Renal cortical epithelial cell (primary cell): ENCODE measurements at places on chromosomes 1 and 21. TPM values are rescaled to one million over a fixed set of nuclear protein-coding genes. Genes with fewer than 3 reads are reported as not detected.
A peak's percentile ranks its signal among the peaks of the same experiment; 100 is the strongest.

GRCh38 chr1:39255222-39255621, 50.7 kb downstream of the MACF1 start:
- DNase-seq: no peak

DNA sequence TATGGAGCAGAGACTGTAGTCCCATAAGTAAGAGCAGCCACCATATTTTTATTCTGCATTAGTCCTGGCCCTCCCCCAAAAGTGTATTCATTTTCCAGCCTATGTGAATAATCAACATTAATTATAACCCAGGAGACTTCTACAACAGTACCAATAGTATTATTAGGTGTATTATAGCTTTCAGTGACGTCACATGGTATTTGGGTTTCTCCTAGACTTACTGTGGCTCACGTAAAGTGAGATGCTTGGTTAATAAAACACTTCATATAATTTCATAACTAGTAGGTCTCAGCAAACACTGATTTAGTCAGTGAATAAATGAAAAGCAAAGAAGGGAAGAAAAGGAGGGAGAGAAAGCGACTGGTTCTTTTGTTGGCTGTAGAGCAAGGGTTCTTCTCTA, 86.2 kb downstream of the ZP4 start:
- no peak for DNase-seq

DNA sequence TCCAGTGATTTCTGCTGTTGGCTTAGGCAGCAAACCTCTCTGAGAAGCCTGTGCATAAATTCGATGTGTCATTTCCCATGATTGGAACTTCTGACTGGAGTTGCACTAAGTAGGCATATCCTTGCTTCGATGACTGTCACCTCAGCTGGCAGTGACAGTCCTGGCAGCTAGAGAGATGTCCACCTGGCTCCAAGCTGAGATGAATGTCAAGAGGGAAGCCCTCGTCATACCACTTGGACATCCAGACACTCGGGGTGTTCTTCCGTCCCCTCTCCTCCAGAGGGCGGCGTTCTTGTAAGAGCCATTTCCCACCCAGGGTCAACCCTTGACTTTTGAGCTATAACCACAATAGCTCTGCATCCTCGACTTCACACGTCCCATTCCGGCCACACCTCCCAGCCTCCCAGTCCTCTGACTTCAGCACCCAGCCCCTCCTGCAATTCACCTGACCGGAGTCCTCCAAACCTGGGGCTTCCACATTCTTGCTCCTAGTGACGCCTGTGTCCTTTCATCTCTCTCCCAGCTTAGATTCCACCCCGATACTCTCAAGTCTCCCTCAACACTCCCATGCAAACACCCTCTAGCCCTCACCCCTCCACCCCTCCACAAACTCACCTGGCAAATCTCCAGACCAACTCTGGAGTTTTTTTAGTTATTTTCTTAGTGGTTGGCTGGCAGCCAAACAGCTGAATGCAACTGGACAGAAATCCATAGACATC, 17.3 kb downstream of the CA6 start:
- peak; percentile 55 for DNase-seq

DNA sequence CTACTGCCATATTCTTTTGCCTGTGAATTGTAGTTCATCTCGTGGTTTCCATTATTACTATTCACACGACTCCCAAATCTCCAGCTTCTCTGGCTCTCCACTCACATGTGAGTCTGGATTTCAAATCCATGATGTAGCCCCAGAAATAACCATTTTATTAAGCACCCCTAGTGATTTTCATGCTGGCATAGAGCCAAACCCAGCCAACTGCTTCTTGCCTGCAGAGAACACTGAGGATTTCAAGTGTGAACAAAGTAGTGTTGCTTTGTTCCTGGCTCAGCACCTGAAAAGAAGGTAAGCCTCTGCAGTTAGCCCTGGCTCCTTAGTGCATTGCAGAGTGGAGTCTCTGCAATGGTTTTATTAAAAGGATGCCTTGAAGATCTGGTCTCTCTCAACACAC, 25.9 kb downstream of the UTP25 start:
- DNase-seq: no peak

DNA sequence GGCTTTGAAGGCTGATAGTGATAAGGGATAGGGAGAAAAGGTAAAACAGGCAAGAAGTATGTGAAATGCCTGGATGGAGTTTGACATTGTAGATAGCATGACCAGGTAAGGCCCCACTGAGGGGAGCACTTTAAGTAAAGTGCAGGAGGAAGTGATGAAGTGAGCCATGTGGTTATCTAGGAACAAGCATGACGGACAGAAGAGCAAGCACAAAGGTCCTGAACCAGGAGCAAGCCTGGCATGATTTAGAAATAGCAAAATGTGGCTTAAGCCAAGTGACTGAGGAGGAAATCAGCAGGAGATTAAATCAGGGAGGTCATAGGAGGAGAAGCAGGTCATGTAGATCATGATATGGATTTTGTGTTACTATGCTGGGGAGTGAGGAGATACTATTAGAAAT, 129.2 kb downstream of the GLUL start:
- no peak for DNase-seq

DNA sequence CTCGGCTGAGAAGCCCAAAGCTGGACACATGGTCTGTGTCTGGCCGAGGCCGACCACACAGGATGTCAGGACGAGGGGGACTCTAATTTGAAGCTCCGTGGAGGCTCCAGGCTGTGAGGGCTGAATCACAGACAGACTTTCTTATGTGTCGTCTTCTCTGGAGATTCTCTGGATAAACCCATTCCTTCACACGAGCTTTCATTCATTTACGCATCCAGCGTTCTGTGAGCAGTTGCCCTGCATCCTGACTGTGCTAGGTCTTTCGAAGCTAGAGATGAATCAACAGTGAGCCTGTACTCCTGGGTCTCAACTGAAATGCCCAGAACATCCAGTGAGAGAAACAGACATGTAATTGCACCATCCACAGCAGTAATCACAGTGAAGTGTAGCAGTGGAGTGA, 49.6 kb downstream of the ECE1 start:
- DNase-seq: no peak

DNA sequence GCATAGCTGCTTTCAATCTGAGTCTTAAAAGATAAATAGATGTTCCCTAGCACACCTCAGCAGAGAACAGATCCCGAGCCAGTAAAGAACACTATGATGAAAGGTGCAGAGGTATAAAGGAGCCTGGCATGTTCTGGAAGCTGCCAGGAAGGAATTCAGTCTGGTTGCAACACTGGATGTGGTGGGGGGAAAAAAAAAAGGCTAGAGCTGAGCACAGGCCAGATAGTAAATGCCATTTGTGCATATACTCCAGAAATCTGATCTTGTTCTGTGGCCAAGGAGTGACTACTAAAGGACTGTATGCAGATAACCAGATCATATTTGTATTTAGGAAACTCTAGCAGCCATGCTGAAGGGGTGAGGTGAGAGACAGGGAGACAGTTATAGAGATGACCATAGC, 240.3 kb downstream of the VAV3 start:
- DNase-seq: peak; percentile 77

- DNase-seq: peak; percentile 81
Measured at GRCh38 chr1:224503161-224504118, 68.8 kb upstream of the WDR26 start.

DNA sequence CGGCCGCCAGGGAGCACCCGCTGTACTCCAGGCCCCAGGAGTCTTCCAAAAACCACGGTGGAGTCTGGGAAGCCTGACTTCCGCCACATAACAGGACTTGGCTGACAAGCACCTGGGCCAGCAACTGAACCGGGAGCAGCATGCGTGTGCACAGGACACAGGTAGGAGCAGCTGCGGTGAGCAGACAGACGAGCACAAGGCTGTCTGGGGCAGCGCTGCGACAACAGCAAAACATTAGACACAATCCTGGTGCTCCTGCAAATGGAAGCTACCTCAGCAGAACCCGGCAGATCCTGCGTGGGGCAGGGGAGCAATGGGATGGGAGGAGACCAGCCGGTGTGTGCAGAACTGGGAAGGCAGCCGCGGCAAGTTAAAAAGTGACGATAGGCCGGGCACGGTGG, 80.4 kb downstream of the NPHP4 start:
- DNase-seq: no peak

DNA sequence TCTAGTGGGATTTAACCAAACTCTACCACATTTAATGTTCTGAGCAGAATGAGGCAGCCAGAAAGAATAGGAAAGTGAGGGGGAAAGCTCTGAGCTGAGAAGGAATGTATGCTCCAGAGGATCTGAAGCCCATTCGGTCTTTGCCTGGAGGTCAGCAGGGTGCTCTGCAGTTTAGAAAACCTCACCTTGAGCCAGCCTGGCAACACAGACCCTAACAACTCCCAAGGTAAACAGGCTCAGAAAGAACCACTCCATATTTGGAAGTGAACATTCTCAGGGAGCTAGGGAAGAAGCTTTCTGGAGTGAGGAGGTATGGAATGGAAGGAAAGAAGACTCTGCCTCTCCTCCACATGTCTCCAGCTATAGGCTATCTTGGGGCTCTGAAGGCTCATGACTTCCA, 398.8 kb downstream of the SEC16B start:
- no peak for DNase-seq

- DNase-seq: peak; percentile 31
Measured at GRCh38 chr1:200374569-200375295, 35.1 kb downstream of the ZNF281 start.

The PCAT6 gene
- total RNA-seq: 0.40 TPM in 1 of 2 replicates, not detected in the other

DNA sequence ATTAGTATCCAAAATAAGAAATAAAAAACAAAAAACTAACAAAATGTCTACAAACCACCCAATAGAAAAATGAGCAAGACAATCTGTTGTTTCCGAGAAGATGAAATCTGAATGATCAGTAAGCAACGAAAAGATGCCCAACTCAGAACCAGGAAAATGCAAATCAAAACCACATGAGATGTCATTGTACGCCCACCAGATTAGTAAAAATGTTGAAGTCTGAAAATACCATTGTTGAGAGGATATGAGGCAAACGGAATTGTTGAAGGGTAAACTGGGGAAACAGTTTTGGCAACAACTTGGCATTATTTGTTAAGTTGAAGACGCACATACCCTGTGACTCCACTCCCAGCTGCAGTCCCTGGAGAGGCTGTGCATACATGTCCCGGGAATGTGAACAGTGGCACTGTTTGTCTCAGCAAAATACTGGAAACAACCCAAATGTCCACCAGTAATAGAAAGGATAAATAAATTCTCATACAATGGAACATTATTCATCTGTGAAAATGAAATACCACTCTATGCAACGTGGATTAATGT, 10.6 kb downstream of the ZBTB17 start:
- DNase-seq: no peak

- DNase-seq: no peak
Measured at GRCh38 chr1:13930151-13930550, 230.2 kb downstream of the PRDM2 start.

The CELA2B gene
- total RNA-seq: not detected in 2 replicates

The GNAT2 gene
- total RNA-seq: 0.10 TPM in 1 of 2 replicates, not detected in the other

GRCh38 chr1:84278905-84279304, 22.6 kb upstream of the SAMD13 start:
- no peak for DNase-seq

The C4BPB gene
- total RNA-seq: not detected in 2 replicates

The NR0B2 gene
- not detected in 2 replicates for total RNA-seq

The FOXD2 gene
- 0.15 TPM in 1 of 2 replicates, not detected in the other for total RNA-seq

GRCh38 chr1:207990876-207991582, 80.1 kb upstream of the CD34 start:
- DNase-seq: no peak

- DNase-seq: no peak
Measured at GRCh38 chr1:160860840-160861505, 1.7 kb downstream of the CD244 start.

The KRTAP20-1 gene
- not detected in 2 replicates for total RNA-seq

DNA sequence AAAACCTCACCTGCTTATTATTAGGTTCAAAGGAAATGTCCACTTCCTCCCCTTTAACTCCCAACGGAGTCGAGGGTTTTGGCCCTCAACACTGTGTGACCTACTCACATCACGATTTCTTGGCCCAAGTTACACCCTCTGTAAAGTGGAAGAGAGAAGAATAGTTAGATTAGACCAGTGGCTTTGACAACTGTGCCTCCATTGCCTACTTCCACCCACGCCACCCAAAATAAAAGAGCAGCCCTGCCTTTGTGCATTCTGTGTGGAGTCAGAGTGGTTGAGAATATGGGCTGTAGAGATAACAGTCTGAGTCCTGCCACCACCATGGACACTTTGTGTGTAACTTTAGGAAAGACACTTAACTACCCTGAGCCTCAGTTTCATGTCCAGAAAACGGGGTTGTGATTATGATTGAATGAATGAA, 4.1 kb upstream of the HDGF start:
- DNase-seq: no peak

DNA sequence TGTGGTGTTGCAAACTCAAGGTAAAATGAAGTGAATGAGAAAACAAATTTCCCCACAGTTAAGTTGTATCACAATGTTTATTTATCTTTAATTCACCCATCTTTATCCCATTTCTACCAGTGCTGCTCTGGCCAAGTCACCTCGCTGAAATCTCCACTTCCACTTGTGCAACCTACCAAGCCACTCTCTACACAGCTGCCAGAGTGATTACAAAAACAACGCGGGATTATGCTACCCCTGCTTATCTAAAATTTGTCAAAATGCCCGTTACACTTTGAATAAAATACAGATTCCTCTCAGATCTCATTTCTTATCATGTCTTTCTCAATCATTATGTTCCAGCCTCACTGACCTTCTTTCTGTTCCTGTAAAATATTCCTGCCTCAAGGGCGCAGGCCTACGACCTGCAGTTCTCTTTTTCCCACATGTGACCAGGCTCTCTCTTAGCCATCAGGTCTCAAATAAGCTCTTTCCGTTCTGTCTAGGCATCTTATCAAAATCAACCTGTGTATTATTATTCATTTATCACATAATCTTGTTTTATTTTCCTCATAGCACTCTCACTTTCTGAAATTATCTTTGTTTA, 95.6 kb downstream of the NTMT2 start:
- no peak for DNase-seq

- no peak for DNase-seq
Measured at GRCh38 chr1:93576746-93577145, 104.9 kb downstream of the BCAR3 start.

- DNase-seq: no peak
Measured at GRCh38 chr1:245663841-245664240, 509.1 kb downstream of the KIF26B start.

The AK4 gene
- 100 and 169 TPM in 2 replicates for total RNA-seq

DNA sequence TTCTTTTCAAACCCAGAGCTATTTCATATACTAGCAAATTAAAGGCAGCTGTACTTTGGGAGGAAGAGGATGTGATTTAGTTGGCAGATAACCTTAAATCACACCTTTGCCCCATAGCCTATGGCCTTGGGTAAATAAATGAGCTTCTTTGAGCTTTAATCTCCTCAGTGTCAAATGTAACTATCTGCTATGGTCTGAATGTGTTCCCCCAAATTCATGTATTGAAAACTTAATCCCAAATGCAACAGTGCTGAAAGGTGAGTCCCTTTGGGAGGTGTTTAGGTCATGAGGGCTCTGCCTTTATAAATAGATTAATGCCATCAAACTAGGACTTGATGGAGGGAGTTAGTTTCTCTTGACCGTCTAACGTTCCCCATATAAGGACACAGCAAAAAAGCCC, 85.8 kb downstream of the LTN1 start:
- DNase-seq: no peak

GRCh38 chr1:59041646-59042277, 255.1 kb upstream of the FGGY start:
- no peak for DNase-seq

The GPR25 gene
- 0.10 TPM in 1 of 2 replicates, not detected in the other for total RNA-seq

- DNase-seq: peak; percentile 90
Measured at GRCh38 chr1:243950166-243950565, 100.1 kb upstream of the AKT3 start.

The TDRD5 gene
- total RNA-seq: 0.10 and 0.87 TPM in 2 replicates

The TMEM269 gene
- total RNA-seq: not detected in 2 replicates

The S100A3 gene
- total RNA-seq: 5.2 and 36.8 TPM in 2 replicates

The KCNQ4 gene
- total RNA-seq: 0.20 and 0.87 TPM in 2 replicates

The ADORA1 gene
- total RNA-seq: 4.2 and 54.7 TPM in 2 replicates
